ENCODE measurements at places on chromosomes 13 and 19.

GRCh38 chr13:104318121-104318520 lies 1251.9 kb upstream of the SLC10A2 start:
- DNase-seq = no peak

GRCh38 chr13:72566526-72566925 lies 160.9 kb downstream of the MZT1 start:
- no peak for DNase-seq

- no peak for DNase-seq
Observed at GRCh38 chr19:44816301-44816700, 7.4 kb downstream of the BCAM start.

GRCh38 chr13:38308736-38309135 lies 40.9 kb upstream of the UFM1 start:
- no peak for DNase-seq

DNA sequence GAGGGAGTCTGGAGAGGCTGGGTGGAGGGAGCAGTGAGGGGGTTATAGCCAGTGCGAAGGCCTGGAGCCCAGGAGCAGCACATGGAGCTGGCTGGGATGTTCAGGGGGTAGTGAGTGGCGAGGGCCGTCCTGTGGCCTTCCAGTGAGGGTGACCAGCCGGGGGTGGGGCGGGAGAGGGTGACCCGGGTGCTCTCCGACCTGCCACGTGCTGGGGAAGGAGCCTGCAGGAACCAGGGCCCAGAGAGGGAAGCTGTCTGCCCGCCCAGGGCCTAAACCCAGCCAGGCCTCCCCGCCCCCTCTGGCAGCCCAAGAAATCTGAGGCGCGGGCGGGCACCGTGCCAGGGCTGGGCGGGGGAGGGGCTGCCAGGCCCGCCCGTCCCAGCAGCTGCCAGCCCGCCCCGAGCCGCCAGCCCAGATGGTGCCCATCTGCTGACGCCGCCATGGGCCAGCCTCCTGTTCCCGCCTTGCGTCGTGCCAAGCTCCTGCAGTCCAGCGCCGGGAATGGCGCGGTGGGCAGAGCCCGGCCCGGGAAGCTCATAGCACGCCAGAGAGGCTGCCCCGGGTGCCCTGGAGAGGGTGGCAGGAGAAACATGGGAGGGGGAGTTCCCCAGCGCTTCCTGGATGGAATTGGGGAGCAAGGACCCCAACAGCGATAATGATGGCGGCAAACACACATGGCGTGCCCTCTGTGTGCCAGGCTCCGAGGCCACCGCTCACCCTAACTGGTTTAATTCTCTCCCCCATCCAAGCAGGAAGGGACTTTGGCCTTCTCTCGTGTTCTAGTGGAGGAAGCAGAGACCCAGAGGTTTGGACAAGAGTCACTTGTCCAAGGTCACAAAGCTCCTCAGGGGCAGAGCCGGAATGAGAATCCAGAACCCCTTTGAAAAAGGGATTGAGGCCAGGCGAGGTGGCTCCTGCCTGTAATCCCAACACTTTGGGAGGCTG lies 21.5 kb downstream of the NFIC start:
- no peak for DNase-seq

DNA sequence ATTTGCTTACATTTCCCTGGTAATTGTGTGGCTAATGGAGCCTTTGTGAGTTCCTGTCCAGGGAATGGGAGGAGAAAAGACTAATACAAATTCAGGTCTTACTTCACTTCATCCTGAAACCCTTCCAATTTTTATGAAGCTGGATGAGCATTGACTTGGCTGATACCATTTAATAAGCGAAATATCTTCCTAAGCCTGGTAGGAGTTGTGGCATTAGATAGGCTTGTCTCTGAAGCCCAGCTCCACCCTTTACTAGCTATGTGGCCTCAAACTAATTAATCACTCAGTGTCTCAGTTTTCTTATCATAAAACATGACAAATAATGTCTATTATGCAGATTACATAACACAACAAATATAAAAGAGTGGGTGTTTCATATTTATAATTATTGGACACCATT lies 106.3 kb downstream of the FGF9 start:
- no peak for DNase-seq

GRCh38 chr19:1235625-1236538 lies 1.9 kb downstream of the CBARP start:
- no peak for DNase-seq

GRCh38 chr19:41746593-41747227 lies 8.6 kb upstream of the CEACAM6 start:
- DNase-seq = peak; percentile 39

Measured in activated T-cell treated with anti-CD3 and anti-CD28 coated beads, Interleukin-2, amount 50 U/mL, for 4 hours (primary cell).